Stimulated activated CD8-positive, alpha-beta memory T cell treated with anti-CD3 and anti-CD28 coated beads, Interleukin-15, amount 100 ng/mL, for 24 hours (primary cell): ENCODE measurements at places on chromosomes 2 and 18.

DNA sequence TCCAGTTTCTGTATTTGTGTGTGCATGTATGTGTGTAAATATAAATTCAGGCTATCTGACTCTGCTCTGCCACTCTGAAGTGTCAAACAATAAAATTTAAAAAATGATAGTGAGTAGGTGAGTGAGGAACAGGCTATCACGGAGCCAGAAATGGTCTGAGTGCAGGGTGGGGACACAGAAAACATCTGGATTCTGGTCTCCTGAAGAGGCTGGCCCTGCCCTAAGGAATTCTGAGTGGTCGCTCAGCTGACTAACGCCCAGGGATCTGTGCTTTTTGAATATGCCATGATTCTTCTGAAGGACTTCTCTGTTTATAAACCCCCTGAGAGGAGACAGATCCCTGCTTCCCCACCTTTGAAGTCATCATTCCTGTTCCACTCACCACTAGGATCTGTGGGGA lies 353.9 kb upstream of the GYPC start:
- DNase-seq: no peak

GRCh38 chr18:35392375-35392774 lies 15.2 kb upstream of the ZNF396 start:
- no peak for DNase-seq

DNA sequence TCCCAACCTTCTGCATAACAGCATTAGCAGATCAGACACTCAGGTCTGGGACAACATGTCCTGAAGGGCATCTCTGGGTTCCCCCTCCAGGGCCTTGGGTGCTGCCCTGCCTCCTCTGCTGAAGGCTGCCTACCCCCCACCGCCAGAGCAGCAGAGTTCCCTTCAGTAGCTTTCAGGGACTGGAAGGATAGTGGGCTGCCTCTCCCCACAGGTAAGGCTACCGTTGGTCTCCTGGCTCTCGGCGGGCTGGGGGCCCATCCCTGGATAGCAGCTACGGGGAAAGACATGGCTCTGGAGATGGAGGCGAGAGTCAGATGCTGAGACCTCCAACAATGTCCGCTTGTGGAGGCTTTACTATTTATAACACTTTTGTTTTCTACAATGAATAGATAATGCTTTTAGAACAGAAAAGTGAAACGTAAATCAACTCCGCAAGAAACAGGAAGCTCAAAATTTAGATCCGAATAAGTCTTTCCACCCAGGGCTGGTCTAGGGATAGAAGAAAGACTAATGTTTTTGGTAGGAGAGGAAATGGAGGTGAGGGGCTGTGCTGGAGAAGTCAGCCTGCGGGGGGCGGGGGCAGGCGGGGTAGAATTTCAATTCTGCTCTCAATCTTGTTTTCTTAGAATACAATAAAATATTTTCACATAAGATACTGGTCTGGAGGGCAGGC lies 58.4 kb downstream of the ARL4C start:
- no peak for DNase-seq

GRCh38 chr18:35430721-35431373 lies 53.7 kb upstream of the ZNF396 start:
- DNase-seq: no peak

GRCh38 chr18:79476918-79477571 lies 81.3 kb downstream of the NFATC1 start:
- no peak for DNase-seq
